Brain (organoid and tissue), 16 donors: ENCODE measurements at places on chromosomes 5 and 9. TPM values are rescaled to one million over a fixed set of nuclear protein-coding genes. Genes with fewer than 3 reads are reported as not detected.

DNA sequence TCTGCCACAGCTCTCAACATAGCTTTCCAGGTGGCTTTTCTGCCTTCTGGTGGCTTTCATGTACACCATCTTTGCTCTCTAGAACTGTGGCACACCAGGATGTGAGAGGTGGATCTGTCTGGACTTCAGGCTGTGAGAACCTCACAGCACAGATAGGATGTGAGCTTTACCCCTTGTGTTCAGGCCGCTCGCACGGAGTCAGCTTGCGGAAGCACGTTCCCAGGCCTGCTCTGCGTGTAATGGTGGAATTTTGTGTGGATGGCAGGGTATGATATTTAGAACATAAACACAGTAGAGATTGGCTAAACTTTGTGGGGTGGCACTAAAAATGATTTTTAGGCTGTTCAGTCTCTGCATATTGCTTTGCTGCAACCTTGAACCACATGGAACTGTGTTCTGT lies 250.5 kb downstream of the FANCC start:
- no peak for DNase-seq

DNA sequence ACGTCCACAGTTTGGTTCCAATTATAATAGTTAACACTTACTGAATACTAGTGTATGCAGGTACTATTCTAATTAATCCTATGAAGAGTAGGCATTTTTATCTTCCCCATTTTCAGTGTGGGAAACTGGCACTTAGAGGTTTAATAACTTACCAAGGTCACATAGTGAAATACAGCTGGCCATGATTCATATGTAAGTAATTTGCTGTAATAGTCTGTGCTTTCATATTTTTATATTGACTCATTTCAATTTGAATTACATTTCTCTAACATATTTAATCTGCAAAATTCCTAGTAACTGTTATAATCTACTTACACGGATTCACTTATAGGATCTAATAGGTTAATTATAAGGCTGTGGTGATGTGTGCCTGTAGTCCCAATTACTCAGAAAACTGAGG lies 19.4 kb downstream of the CCNH start:
- DNase-seq = no peak

- no peak for DNase-seq
These were observed 59.7 kb downstream of the RXRA start for GRCh38 chr9:134385915-134386314.

The IFNA2 gene
- not detected for polyA plus RNA-seq

DNA sequence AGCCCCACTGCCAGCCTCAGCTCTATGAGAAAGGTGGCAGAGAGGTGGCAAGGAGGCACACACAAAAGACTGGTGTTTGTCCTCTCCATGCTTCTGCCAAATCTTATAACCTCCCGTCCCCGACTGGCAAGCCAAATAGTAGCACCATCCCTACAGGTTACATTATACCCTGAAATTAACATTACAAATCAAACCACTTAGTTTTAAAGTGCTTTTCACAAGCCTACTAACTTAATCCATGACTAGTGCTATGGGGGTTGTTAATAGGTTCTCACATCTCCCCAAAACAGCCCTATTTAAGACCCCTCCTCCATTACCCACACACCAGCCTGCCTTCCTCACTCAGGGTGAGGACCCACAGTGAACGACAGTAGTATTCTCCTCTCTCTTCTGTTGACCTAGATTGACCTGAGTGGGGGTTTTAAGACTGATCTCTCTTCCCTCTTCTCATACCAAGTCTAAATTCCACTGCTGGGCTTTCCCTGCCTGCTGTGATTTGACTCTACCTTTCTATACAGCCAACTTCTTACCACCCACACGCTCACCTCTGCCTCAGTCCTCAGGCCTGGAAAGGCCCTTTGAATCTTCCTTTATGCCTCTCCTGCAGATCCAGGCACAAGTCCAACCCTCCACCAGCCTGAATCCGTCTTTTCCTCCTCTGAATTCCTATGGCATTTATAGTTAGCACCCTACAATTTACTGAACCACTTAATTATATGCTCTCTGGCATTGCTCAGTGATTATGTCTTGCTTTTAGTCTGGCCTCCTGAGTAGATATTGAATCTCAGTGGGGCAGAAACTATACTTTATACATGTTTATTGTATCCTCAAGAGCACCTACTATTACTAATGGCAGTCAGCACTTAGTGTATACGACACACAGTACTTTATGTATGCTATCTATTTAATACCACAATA lies 116.1 kb downstream of the TMEM174 start:
- peak; percentile 41 for DNase-seq
